ENCODE measurements at places on chromosomes 1 and 21.
A peak's percentile ranks its signal among the peaks of the same experiment; 100 is the strongest.

DNA sequence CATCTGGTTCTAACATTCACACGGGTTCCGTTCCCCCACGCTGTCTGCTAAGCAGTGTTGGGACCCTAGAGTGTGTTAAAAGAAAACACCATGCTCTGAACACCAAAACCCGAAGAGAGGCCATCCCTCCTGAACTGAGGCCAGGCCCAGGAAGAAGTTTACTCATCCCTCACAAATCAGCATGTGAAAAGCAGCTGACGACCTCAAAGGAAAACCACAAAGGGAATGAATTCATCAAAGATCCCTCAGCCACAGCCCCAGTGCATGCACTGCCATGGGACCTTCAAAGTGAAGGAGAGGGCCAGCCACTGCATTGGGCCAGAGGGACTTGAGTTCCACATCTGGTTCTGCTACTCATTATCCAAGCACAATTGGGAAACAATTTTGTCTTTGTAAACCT lies 7.0 kb upstream of the PSEN2 start:
- no peak for DNase-seq

- no peak for DNase-seq
Measured at GRCh38 chr21:17195351-17195750, 317.5 kb upstream of the CXADR start.

- DNase-seq = no peak
Measured at GRCh38 chr1:153587314-153587713, 21.7 kb upstream of the S100A2 start.

DNA sequence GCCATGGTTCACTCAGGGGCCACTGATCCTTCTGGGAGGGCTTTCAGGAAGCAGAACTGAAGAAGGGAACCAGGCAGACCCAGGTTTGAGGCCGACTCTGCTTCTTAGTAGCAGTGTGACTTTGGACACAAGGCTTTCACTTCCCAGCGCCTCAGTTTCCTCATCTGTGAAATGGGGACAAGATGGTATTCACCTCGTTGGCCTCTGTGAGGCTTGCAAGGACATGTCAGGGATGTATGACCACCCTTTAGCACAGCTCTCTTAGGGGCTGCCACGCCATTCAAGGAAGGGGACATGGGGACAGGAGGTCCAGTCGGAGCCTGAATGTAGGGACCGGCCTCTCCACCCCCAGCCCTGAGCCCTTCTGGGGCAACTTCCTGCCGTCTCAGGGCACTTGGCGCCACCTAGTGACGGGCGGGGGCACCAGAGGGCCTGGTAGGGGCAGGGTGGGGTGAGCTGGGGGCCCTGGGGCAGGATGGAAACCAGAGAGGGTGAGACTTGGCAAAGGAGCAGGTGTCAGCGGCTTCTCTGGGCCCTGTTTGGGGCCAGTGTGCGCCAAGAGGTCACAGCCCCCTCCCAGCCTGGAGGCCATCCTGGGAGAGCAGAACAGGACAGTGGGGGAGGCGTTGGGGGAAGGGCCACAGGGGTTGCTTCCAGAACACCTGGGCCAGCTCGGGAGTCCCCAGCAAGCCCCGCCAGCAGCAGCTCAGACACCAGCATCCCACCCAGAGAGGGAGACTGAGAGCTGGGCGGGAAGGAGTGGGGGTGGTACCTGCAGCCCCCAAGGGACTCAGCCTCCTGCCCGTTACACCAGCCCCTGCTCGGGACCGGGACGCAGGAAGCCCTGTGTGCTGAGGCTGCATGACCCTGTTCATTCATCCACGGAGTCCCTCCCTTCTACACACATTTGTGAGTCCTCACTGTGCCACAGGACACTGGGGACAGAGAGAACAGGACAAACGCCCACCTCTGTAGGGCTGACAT lies 102.5 kb upstream of the TARDBP start:
- peak; percentile 64 for DNase-seq

GRCh38 chr1:64116537-64116936 lies 86.9 kb upstream of the UBE2U start:
- DNase-seq = no peak

DNA sequence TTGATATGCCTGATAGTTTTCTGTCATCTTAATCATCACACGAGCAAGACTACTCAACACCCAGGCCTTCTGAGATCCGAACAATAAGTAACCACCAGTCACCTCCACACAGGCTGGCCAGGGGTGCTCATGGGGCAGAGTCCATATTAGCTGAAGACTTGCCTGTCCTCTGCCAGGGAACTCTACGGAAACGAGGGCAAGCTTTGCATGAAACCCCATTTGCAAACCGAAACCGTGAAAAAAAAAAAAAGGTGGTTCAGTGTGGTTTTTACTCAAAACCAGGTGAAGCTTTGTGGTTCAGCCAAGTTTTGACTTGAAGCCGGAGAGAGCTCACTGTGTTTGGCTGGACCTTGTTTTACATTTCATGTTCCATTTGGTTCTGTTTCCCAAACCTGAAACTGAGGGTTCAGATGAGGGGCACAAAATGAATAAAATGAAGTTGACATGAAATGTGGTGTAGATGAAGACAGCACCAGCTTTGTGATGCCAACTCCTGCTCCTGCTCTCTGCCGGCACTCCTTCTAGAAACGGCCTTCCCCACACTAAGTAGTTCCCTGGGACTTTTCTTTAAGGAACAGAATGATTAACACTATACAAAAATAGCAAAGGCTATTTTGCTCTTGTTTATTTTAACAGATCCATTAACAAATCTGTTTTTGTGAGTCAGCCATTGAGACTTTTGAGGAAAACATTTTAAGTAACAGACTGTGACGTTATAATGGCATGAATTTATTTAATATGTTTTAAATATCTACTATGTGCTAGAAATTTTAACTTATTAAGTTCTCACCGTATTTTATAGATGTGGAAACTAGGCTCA lies 74.7 kb downstream of the RUNX1 start:
- DNase-seq = peak; percentile 81

DNA sequence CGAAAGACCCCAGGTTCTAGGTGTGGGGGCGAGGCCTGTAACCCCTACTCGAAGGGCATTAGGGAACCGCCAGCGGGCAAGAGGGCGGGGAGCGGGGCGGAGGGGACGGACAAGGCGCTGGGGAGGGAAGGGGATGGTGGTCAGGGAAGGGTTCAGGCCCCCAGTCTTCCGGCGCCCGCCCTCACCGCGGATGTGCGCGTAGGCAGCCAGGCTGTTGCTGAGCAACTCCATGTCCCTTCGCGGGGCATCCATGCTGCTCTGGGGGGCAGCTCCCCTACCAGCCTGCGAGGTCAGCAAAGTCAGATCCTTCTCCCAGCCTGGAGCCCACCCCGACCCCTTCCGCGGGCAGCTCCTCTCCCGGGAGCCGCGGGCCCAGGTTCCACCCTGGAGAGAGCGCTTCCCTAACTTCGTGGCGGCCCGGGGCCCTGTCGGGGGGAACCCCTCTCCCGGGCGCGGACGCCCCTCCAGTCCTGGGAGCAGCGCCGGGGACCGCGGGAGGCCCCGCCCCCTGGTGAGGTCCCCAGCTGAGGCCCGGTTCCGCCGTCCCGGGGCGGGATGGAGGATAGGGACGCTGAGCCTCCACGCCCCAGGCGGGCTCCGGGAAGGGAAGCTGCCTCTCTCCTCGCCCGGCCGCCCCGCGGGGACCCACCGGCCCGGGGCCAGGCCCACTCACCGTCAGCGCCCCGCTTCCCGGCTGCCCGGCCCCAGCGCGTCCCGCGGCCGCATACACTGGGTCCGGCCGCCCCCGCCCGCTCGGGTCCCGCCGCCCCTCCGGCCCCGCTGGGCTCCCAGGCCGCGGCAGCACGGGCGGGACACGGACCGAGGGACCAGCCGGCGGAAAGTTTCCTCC lies 434 bp downstream of the EVA1B start:
- DNase-seq = peak; percentile 36

- no peak for DNase-seq
Measured at GRCh38 chr1:173861731-173862145, 6.1 kb downstream of the GAS5 start.

GRCh38 chr1:204988196-204988595 lies 54.8 kb upstream of the CNTN2 start:
- no peak for DNase-seq

- DNase-seq = no peak
Measured at GRCh38 chr1:223331301-223331700, 32.7 kb downstream of the SUSD4 start.

All from CD4-positive, alpha-beta memory T cell (primary cell).